ENCODE measurements at places on chromosomes 3 and 15.

DNA sequence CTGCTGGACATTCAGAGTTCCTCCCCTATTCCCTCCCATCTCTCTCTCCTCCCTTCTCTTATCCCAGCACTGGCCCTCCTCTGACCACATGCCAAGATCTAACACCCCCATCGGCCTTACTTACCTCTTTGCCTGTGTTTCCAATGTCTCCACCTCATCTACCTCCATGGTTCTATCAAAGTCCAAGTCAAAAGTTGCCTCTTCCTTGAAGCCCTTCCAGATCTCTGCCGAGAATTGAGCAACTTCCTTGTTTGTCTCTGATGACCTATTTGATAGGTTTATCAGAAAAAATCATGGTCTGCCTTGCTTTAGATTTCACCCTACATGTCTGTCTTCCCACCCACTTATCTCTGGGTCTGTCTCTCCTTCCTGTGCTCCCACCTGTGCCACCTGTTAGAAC lies 69.7 kb upstream of the ITGA11 start:
- DNase-seq: no peak

DNA sequence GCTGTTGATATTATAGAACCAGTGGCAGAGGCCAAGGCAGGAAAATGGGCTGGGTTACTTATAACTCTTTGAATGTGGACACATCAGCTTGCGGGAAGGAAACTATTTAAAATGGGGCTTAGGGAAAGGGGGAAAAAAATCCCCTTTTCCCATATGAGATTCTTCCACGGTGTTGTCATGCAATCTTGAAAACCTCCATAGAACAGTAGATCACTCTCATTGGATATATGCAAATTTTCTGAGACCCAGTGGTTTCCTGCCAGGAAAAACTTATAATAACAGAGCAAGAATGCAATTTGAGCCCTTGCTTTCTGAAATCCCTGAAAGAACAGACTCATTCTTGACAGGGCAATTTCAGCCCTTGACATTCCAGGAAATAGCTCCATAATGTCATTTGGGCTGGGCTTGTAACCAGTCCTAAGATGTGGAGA lies 31.1 kb downstream of the TMEM212 start:
- no peak for DNase-seq

DNA sequence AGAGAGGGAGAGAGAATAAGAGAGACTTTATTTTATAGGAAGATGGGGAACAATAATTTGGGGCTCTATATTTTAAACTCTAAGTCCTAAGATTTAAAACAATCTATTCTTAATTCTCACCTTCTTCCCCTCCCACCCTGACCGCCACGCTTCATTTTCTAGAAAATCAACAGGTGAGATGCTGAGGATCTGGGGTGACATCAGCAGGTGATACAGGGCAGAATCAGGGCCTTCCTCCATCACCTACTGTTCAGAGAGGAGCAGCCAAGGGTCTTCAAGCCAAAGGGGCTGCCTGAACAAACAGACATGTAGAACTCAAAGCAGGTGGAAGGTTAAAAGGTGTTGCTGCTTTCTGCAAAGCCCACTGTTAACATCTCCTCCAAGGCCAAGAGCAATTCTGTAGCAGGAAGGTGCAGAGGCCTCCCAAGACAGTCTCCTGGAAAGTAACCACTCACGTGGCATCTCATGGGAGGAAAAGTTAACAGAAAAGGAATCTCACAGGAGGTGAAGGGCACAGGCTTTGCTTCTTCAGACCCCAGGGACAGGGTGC lies 183.6 kb upstream of the TLE3 start:
- DNase-seq: no peak

- DNase-seq: no peak
These were observed 434.5 kb upstream of the RGMA start for GRCh38 chr15:93523481-93523880.

- DNase-seq: no peak
These were observed 6.2 kb upstream of the MAP1A start for GRCh38 chr15:43511012-43511885.

DNA sequence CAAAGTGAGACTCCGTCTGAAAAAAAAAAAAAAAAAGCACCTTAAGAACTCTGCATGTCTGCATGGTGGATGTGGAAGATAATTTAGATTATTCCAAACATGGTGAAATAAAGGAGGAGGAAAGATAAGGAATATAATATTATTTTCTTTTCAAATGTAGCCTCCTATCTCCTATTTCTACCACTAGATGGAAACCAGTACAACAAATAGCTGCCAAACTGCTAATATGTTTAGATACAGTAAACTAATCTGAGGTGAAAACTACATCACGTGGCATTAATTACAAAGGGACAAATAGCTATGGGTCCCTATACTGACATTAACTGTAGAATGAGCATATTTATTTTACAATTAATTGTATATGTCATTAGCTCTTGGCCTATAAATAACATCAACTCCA lies 197.8 kb downstream of the TBC1D5 start:
- no peak for DNase-seq

DNA sequence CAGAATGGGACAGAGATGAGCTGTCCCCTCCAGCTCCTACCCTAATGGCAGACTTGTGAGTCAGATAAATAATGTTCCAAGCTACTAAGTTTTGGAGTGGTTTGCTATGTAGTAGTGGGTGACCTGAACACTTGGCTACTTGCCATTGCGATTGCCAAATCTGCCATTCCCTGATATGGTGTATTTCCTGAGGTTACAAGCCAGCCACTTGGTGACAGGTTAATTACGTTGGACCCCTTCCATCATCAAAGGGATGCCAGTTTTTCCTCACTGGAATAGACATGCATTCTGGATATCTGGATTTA lies 33.6 kb downstream of the MORF4L1 start:
- no peak for DNase-seq

DNA sequence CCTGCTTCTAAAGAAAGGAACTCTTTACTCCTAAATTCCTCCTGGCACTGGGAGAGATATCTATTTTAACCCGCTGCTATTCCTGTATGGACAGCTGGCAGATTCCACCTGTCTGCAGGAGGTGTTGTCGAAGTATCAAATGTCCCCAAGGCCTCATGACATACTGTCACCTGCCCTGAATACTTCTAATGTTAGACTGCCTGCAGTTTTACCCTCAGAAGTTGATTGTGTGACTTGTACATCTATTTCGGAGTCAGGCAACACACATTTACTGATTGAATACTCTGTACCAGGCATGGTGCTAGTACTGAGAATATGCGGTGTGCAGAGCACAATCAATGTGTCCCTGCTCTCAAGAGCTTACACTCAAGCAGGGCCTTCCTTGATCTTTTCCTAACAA lies 38.6 kb downstream of the PDZRN3 start:
- no peak for DNase-seq

- no peak for DNase-seq
These were observed 95.8 kb upstream of the UBE2E1 start for GRCh38 chr3:23709987-23710386.

- no peak for DNase-seq
These were observed 32.9 kb upstream of the CYP11A1 start for GRCh38 chr15:74400313-74400860.

DNA sequence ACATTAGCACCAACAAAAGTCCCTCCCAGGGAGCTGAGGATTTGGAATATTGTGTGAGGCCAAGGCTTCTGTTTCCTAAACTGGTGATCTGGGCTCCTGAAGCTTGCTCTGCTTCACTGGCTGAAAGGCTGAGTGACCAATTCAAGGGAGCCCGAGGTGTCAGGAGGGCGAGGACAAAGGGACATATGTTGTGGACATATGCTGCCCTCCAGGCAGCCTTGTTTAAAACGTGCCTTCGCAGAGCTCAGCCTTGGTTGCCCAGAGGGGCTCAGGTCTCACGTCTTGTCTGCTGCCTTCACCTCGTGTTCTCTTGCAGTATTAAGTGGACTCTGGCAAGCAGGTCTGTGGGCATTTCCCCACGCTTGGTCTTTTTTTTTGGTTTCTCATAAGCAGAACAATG lies 7.0 kb downstream of the SLCO3A1 start:
- no peak for DNase-seq

GRCh38 chr3:49799105-49799504 lies 568 bp downstream of the CDHR4 start:
- DNase-seq: no peak

DNA sequence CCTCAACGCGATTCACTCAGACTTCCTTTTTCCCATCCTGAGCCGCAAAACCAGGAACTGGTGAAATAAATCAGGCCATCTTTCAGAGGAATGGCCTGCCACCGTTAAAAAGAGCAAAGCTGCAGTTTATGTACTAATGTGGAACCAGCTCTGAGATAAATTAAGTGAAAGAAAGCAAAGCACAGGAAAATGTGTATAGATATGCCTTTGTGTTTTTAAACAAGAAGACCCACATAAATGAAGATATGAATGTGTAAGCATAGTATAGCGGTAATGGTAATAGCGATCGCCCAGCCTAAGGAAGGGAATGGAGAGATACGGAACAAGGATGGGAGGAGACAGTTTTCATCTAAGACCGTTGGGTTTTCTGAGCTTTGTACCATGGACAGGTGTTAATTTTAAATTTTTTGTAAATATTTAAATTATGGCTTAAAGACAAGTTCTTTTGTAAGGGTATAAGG lies 30.8 kb upstream of the RPN1 start:
- DNase-seq: no peak

- DNase-seq: no peak
These were observed 269.5 kb downstream of the CNTN3 start for GRCh38 chr3:74344865-74345440.

DNA sequence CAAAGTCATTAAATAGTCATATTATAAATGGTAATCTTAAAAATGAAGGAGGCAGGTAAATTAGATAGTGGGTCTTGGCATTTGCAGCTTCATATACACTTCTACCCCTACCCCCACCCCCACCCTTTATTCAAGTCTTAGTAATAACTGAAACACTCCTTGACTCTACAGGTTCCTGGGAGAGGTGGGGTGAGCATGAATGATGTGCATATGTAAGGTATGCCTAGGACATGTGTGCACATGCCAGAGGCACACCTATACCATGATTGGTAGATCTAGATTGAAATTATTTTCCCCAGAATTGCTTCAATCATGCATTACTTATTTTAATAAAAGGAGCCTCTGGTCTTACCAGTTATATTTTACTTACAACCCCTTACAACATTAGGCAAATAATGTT lies 40.1 kb upstream of the PDCD6IP start:
- DNase-seq: no peak

GRCh38 chr3:16240229-16241023 lies 24.3 kb downstream of the DPH3 start:
- no peak for DNase-seq

GRCh38 chr3:124429129-124429815 lies 301.0 kb upstream of the UMPS start:
- no peak for DNase-seq

DNA sequence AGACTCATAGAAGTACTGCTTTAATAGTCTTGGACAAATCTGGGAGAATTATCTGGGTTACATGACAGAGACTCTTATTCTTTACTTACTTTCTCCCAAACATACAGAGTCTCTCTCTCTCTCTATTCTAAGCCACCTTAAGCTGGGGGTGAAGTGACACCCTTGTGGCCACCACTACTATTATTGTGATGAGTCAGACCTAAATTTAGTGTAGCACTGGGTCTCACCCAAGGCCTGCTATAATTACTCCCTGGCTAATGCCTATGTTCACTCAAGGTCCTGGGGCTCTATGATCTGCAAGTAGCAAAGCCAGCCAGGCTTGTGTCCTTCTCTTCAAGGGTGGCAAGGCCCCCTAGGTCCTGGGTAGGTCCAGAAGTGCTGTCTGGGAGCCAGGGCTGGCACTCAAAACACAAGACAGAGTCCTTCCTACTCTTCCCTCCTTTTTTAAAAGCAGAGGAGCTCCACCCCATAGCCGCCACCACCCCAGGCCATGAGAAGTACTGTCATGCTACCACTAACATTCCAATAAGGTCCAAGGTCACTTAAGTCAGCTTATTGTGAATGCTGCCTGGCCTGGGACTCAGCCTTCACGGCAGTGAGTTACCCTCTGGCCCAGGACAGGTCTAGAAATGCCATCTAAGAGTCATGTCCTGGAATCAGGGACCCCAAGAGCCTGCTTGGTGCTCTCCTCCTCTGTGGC lies 183.6 kb downstream of the POLQ start:
- DNase-seq: no peak

DNA sequence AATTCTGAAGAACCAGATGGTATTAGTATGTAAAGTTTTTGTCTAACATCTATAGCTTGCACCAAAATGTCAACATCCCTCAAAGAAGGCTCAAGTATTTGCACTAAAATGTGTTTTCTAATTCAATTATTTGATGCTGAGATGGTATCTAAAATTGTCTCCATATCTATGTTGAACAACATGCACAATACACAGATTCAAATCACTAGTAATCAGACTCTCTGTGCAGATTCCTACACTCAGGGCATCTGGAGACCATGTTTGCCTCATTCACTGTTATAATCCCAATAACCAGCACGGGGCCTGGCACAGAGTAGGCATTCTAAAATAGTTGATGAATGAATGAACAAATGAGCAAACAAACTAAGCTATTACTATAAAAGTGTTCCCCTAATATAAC lies 2.6 kb downstream of the FILIP1L start:
- no peak for DNase-seq

DNA sequence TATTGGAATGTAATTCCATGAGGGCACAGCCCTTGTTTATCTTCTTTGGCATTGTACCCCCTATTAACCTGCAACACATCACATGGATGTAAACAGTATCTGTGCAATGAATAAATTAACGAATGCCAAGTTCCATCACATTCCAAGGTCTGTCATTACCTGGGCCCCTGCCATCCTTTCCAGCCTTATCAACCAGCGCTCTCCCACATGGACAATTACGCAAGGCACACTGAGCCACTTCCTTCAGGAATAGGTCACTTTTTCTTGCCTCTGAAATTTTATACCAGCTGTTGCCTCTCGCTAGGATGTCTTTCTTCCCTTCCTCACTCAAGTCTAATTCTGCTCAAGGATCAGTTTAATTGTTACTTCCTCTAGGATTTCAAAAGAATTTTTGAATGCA lies 1051.8 kb upstream of the CFAP20DC start:
- no peak for DNase-seq

DNA sequence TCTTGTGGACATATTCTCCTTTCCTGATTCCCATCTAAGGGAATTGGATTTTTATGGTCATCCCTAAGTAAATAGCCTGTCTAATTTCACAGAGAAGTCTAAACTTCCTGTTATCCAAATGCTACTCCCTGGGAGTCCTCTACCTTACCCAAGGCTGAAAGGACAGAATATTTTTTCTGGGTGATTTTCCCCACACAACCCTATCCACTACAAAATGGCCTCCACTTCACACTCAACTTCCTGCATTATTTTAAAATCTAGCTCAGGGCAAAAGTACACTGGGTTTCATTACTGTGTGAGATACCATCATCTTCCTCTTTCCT lies 77.5 kb upstream of the ABI3BP start:
- DNase-seq: no peak

GRCh38 chr3:46462111-46462510 lies 2.6 kb downstream of the LTF start:
- DNase-seq: no peak

DNA sequence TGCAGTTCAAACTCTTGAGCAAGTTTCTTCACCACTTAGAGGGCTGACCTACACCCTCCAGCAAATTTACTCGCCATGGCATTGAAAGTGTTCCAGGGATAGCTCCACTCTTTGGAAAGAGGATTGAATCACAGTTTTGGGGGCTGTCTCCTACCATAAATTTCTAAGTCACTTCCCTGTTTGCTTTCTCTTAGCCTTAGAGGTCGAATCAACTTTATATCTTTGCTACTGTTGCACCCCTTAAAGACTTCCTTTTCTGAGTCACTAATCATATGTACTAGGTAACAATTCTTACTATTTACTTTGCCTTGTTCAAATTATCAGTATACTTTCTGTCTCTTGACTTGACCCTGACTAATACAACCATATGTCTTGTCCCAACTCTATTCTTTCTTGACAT lies 1151.8 kb upstream of the ALCAM start:
- no peak for DNase-seq

GRCh38 chr3:141530415-141530768 lies 43.6 kb downstream of the RASA2 start:
- DNase-seq: no peak

All from stimulated activated CD4-positive, alpha-beta T cell treated with anti-CD3 and anti-CD28 coated beads, TNF-alpha, amount 100 ng/mL, for 1 hour (primary cell).